ENCODE measurements at places on chromosomes 12 and 14.

DNA sequence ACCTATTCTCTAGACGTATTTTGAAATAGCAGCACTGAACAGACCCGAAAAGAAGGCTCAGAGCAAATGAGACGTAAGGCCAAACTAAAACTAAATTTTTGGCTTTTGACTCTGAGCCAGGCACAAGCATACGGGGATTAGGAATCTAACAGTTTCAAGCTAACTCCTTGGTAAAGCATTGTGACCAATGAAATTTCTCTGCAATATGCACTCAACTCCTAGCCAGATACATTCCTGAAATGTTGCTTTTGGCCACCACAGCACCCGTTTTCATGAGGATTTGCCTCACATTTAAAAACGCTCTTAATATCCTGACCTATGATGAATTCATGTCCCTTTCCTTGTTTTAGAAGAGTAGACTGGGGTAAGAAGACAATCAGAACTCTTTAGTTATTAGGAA is 53.1 kb upstream of the NPFF start:
- peaks cover 3% of the 10 kb centered on the region for H3K4me1 ChIP-seq
- H3K36me3 ChIP-seq, result no peaks in the 10 kb centered on the region
- no peak overlapping the region for H3K27ac ChIP-seq
- H3K4me3 ChIP-seq, result no peak overlapping the region
- H3K27me3 ChIP-seq, result no peaks in the 10 kb centered on the region

GRCh38 chr14:102501751-102502315 is 7.7 kb downstream of the ANKRD9 start:
- H3K27me3 ChIP-seq, result no peaks in the 10 kb centered on the region
- H3K36me3 ChIP-seq, result peaks cover 4% of the 10 kb centered on the region
- no peak for DNase-seq
- H3K4me3 ChIP-seq, result no peak overlapping the region

GRCh38 chr14:44405011-44405486 is 102.0 kb downstream of the FSCB start:
- H3K27me3 ChIP-seq, result no peaks in the 10 kb centered on the region
- no peaks in the 10 kb centered on the region for H3K4me1 ChIP-seq
- no peaks in the 10 kb centered on the region for H3K36me3 ChIP-seq
- DNase-seq, result no peak
- no peak overlapping the region for H3K4me3 ChIP-seq

- no peak for DNase-seq
- no peak overlapping the region for H3K27ac ChIP-seq
- H3K4me3 ChIP-seq, result no peak overlapping the region
- H3K27me3 ChIP-seq, result no peaks in the 10 kb centered on the region
Observed at GRCh38 chr12:80766210-80766609, 49.5 kb downstream of the MYF5 start.

DNA sequence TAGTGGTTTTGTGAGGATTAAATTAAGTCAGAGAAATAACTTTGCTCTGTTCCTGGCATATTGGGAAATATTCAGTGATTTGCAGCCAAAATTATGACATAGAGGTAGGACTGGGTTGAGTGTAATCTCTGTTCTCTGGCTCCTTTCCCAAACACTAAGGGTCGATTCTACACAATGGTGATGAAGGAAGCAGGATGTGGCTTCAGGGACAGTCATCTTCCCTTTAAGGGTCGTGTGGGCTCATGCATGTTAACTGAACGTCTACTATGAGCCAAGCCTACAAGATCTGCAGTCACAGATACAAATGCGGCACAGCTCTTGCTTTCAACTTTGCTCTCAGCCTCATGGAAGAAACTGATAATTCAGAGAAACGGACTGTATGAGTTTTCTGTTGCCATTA is 381.6 kb downstream of the VRK1 start:
- no peak for DNase-seq
- no peaks in the 10 kb centered on the region for H3K4me1 ChIP-seq
- H3K36me3 ChIP-seq, result no peaks in the 10 kb centered on the region
- no peaks in the 10 kb centered on the region for H3K27me3 ChIP-seq

GRCh38 chr12:106527356-106527755 is 55.4 kb upstream of the RFX4 start:
- no peak for DNase-seq
- H3K36me3 ChIP-seq, result no peaks in the 10 kb centered on the region
- H3K4me3 ChIP-seq, result no peak overlapping the region
- no peaks in the 10 kb centered on the region for H3K4me1 ChIP-seq
- no peak overlapping the region for H3K27ac ChIP-seq
